ENCODE measurements at places on chromosomes 5 and 9.

GRCh38 chr9:37971691-37972090, 67.8 kb upstream of the SLC25A51 start:
- DNase-seq = no peak

- peak; percentile 23 for DNase-seq
These were observed 196.2 kb downstream of the DTWD2 start for GRCh38 chr5:118791926-118792734.

DNA sequence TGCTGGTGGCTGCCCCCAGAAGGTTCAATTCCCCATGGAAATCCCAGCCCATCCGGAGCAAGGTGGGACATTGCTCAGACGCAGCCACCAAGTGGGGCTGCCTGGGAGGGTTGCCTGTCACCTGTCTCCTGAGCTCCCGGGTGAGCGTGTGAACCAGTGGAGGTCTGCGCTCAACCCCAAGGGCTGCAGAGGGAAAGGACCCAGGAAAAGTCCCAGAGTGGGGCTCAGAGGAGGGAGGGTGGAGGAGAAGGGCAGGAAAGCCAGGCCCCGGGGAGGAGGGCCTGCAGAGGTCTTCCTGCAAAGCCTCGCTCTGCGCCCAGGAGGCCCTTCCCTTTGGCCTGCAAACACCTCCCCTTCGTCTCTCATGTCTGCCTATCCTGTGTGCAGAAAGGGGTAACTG, 119.5 kb upstream of the SARDH start:
- DNase-seq = no peak

DNA sequence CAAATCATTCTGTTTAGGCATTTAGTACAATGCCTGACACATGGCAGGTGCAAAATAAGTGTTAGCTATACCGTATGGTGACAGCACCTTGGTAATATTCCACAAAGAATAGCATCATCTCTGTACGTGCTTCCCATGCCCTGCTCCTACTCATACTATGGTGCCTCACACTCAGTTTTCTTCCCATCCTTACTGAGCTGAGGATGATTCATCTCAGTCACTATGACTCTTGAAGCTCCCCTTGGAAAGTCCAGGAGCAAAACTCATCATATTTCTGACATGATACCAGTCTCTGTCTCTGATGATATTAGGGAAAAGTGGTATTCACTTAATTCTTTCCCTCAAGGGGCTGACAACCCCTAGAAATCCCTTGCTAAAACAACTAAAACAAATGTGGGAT, 423.3 kb downstream of the EFNA5 start:
- DNase-seq = no peak

DNA sequence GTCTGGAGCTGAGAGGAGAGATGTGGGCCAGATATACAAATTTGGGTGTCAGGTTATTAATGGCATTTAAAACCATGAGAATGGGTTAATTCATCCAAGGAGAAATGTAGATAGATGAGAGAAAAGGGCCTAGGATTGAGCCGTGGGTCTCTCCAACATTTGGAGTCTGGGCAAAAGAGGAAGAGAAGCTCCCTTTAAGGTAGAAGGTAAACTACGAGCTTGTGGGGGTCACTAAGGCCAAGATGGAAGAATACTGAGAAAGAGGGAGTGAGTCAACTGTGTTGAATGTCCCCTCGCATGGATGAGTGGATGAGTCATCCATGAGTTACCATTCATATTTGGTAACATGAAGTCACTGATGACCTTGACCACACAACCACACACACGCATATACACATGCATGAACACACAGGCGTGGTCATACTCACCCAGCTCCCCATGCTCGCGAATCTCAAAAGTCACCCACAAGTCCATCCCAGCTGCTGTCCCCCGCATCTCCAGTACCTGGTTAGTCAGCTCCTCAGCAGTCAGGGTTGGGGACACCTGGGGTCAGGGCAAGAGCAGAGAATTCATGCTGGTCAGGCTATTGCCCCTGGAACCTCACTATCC, 6.8 kb upstream of the FCHSD1 start:
- DNase-seq = no peak

DNA sequence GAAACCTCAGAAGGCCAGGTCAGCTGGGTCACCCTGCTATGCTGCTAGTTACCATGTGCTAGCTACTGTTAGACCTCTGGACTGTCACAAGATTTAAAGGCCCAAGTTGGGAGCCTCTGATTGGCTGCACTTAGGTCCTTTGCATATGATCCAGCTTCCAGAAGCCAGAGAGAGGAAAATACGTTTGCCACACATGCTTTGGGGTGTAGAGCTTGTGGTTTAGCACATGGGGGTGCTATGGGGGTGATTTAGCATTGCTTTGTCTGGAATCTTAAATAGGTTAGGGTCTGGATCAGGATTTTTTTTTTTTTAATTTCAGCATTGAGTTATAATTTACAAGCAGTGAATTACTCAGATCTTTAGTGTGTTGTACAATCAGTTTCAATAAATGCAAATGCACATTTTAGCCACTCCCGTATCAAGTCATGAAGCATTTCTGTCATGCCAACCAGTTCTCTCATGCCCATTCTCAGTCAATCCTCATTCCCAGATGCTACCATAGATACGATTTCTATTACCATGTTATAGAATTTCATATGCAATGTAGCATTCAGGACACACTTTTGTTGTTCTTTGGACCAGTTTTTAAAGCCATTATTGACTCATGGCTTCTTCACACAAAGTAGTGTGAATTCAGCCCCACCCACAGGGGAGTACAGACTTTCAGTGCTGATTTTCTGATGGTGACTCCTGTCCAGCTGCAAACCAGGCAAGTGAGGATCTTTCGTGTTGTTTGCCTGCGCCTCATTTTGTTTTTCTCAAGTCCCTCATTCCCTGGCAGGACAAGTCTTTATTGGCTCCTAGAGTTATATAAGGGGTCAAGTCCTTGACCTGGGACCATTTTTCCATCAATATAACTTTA, 250.4 kb downstream of the LRRC70 start:
- no peak for DNase-seq

- no peak for DNase-seq
These were observed 48.9 kb downstream of the JMY start for GRCh38 chr5:79284846-79285245.

- DNase-seq = no peak
These were observed 71.1 kb upstream of the NFIL3 start for GRCh38 chr9:91494751-91495150.

DNA sequence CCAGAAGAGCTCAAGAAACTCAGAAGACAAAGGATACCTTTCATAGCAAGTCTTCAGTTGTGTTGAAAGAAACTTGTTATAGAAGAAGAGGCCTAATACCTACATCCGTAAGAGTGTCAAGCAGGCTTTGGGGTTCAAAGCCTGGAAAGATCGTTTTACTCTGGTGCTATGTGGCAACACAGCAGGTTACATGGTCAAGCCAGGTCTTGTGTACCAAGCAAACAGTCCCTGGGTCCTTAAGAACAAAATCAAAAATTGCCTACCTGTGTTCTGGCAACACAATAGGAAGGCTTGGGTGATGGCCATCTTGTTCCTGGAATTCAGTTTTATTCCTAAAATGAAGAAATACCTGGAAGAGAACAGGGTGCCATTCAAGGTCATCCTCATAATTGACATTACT, 32.0 kb upstream of the LRRC19 start:
- DNase-seq = no peak

DNA sequence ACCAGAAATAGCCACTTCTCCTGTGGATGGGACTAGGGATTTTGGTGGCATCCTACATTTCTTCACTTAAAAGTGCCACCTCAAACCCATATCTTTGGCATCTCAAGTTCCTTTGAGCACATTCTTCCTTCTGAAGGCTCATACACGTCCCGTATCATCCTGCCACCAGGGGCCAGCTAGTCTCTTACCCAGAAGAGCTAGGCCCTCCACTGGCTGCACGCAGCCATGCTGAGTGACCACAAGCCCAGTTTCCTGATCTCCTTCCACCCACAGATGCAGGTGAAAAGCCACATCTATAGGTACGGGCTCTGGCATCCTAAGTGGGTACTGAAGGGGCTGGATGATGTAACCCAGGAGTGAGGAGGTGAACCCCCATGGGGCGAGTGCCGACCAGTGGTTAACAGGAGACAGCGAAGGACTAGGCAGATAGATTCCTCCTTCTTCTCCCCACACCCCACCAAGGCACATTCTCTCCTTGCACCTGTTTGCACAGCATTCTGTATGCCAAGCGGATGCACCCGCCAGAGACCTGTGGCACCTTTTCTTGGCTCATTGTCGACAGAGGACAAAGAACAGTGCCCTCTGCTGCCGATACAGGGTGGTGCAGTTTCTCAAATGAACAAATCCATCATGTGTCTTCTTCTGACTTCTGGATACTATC, 14.4 kb upstream of the SCGB3A1 start:
- peak; percentile 80 for DNase-seq

- DNase-seq = no peak
These were observed 211.9 kb downstream of the ACTL7B start for GRCh38 chr9:108643731-108644510.

DNA sequence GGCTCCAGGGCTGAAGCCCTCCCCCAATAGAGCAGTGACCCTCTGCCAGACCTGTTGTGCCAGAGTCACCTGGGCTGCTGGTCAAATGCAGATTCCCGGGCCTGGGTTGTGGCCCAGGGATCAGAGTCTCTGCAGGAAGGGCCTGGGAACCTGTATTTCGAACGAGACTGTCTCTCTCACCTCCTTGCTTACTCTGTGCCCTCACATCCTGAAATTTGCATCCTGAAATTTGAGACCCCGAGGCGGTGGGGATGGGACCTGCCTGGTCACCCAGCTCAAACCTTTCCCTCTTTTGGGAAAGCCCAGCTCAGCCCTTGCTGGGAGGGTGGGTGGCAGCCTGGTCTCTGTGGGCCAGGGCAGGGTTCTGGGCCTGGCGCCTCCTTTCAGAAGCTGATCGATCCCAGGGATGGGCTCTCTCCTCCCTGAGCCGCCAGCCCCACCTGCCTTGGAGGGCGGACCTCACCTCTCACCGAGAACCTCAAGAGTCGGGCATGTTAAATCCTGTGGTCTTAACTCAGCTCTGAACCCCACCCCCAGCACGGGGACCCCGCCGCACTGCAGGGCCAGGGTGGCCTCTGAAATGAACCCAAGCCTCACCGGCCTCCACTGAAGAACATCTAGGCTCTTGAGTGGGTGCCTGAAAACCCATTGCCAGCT, 44.0 kb upstream of the IER5L start:
- DNase-seq = no peak

DNA sequence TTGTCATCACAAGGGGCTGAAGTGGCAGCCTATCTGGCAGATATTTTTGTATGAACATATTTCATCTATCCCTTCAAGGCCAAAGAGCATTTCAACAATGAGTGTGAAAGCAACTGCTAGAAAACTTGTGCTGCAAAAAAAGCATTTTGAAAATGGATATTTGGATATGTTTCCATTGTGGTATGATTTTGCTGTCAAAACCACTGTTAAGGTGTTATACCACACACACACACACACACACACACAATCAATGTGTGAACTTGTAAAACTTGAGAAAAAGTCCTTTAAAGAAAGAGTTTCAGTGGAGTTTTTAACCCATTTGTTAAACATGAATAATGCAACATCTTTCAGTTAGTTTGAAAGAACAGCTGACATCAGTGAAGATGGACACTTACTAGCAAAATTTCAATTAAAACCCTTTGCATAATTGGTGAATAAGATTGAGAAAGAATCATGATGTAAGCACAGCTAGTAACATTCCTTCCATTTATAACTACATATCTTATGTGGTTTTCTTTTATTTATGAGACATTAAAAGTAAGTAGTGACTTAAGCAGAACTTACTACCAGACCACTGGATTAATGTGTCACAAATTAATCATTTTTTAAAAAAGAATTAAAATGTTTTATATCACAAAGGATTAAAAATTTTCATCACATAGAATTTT, 182.6 kb upstream of the GNA14 start:
- no peak for DNase-seq

DNA sequence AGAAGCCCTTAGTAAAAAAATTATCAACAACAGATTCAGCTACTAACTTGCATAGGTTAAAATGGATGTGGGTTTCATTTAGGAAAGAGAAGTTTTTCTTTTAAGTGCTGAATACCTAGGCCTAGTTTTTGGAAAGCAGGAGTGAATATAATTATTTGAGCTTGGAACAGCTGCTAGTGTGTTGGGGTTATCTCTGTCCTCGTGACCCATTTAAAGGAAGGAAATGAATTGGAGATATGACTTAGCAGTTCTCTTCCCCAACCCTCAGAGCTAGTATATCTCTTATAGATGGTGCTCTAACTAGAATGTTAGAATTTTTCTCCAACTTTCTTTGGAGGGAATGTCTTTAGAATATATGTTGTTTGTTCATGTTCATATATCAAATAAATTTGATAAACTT, 38.6 kb downstream of the ZNF366 start:
- DNase-seq = no peak

DNA sequence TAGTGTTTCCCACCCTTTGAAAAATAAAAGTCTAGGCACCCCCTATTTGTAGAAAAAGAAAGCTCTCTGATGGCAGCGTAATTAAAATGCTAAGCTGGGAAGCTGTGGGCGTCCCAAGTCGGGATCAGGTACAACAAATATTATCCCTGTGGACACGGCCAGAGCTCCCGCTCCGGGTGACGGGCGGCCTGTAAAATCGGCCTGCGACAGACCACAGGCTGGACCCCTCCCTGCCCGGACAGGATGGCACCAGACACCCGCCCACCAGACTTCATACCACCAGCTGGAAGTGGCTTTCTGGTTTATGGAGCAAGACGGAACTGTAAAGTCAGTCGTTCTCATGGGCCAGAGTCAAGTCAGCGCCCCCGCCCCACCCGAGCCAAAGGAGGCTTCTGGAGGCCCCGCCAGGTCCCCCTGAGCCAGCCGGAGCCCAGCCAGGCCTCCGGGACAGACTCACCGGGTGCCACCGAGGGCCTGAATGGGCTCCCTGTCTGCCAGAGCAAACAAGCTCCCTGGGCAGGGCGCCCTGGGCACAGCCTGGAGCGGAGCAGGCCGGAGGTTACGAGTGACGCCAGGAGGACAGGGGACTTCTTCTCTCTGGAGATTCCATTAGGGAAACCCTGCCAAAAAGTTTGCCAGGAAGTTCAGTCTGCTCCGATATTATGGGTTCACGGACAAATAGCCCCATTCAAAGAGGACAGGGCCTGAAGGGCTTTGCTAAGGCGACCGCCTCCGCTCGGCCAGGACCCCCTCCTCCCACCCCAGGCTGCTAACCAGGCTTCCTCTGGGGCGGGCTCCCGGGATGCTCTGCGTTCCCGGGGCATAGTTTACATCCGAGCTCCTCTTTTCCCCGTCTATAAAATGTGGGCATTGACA, 173.7 kb downstream of the ERCC6L2 start:
- DNase-seq = no peak

DNA sequence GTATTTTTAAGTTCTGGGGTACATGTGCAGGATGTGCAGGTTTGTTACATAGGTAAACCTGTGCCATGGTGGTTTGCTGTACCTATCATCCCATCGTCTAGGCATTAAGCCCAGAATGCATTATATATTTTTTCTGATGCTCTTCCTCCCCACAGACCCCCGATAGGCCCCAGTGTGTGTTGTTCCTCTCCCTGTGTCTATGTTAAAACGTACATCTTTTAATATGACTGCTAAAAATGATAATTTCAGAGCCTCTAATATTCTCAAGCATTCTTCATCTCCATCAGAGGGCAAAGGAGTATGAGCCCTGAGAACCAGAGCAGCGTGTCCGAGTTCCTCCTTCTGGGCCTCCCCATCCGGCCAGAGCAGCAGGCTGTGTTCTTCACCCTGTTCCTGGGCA, at the start of gene OR1J2:
Gene OR1J2 (plus strand): TSS at position 301 of the 400 bp plus-strand sequence. CDS start 0 bp downstream, at position 301.
- no peak for DNase-seq

- DNase-seq = no peak
These were observed 27.6 kb upstream of the LTC4S start for GRCh38 chr5:179766021-179766725.
